ENCODE measurements at places on chromosomes 4 and X. TPM values are rescaled to one million over a fixed set of nuclear protein-coding genes. Genes with fewer than 3 reads are reported as not detected.

- H3K27ac ChIP-seq = no peak overlapping the region
- DNase-seq = no peak
- H3K36me3 ChIP-seq = no peaks in the 10 kb centered on the region
- H3K4me1 ChIP-seq = peaks cover 2% of the 10 kb centered on the region
Observed at GRCh38 chr4:25058796-25059195, 28.1 kb upstream of the LGI2 start.

DNA sequence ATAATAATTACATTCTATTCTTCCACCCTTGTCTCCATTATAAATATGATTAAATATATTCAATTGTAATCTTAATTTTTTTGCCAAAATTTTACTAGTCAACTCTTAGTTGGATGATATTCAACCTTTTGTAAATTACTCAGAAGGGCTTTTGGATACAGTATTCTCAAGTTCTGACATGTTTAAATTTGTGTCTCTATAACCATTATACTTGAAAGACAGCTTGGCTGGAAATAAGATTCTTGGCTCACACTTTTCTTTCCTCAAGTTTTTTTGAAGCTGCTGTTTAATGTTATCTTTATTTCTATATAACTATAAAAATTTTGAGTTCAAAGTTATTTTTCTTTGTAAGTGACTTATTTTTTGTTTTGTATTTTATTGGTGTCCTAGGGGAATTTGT is 214.4 kb downstream of the ARAP2 start:
- H3K27ac ChIP-seq = no peak overlapping the region
- no peak overlapping the region for H3K4me3 ChIP-seq
- H3K4me1 ChIP-seq = peaks cover 2% of the 10 kb centered on the region
- no peaks in the 10 kb centered on the region for H3K27me3 ChIP-seq

DNA sequence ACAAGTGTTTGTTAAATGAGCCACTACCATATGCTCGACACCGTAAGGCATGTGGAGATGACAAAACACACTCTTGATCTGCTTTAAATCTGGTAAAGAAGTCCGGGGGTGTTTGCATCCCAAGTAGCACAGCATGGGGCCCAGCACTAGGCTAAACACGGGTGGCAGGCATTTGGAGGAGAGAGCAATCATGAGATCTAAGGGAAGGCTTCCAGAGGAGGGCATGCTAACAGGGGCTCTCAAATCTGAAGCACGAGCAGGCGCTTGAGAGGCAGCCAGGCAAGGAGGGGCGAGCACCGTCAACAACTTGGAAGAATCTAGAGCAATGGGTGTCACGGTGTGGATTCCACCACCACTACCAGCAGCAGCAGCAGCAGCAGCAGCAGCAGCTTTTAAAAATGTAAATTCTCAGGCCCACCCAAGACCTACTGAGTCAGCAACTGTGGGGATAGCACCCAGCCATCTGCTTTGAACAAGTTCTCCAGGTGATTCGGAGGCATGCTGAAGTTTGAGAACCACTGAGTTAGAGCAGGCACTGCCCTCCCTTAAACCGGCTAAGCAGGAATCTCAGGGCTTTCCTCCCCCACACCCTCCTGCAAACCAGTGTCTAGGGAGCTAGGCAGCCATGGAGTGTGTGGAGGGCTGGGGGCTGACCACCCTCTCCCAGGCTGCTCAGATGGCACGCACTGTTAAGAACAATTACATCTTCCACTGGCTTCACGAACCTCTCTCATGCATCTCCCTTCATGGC is 70.2 kb upstream of the MAP3K15 start:
- H3K36me3 ChIP-seq = peaks cover 45% of the 10 kb centered on the region
- H3K4me3 ChIP-seq = no peak overlapping the region
- DNase-seq = no peak
- no peak overlapping the region for H3K27ac ChIP-seq

- no peaks in the 10 kb centered on the region for H3K36me3 ChIP-seq
- H3K27ac ChIP-seq = no peak overlapping the region
- no peaks in the 10 kb centered on the region for H3K27me3 ChIP-seq
- no peak for DNase-seq
- H3K4me3 ChIP-seq = no peak overlapping the region
Observed at GRCh38 chr4:81589262-81589661, 117.6 kb upstream of the RASGEF1B start.

DNA sequence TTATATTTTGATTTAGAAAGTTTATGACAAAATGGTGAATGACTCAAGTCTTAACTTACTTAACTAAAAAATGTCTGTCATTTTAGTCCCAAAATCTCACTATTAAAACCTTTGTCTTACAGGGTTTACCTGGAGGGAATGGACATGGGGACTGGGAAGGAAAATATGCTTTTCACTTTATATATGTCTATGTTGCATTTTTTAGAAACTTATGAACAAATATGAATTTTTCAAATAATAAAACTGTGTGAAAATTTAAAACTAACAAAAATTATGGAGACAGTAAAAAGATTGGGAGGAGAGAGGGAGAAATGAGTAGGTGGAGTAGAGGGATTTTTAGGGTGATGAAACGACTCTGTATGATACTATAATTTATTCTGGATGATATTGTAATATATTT is 6.2 kb downstream of the MGARP start:
- peaks cover 32% of the 10 kb centered on the region for H3K27me3 ChIP-seq
- H3K36me3 ChIP-seq = no peaks in the 10 kb centered on the region
- H3K4me3 ChIP-seq = no peak overlapping the region
- no peak overlapping the region for H3K27ac ChIP-seq

DNA sequence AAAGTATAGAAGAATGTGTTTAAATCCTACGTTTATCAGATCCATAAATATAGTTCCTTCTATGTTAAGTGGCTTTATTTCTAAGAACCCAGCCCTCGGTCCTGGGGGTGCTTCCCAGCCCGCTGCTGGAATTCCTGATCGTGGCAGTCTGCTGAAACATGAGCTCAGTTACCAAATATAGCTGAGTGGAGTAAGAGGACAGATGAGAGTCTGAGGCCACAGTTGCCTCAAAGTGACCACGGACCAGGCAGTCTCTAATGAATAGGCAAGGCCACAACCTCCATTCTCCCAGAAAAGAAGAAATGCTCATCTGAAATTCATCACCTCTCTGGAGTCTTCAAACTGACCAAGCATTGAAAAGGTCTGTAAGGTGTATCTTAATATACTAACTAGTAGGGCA is at the start of gene PALLD:
Gene PALLD (plus strand): TSS at position 219 of the 400 bp plus-strand sequence.
- no peak within 1 kb of the TSS for H3K4me3 ChIP-seq
- DNase-seq = no peak
- H3K36me3 ChIP-seq = no peaks in the 10 kb centered on the region
- H3K4me1 ChIP-seq = no peaks in the 10 kb centered on the region

- DNase-seq = no peak
- H3K27ac ChIP-seq = no peak overlapping the region
- H3K27me3 ChIP-seq = no peaks in the 10 kb centered on the region
- no peak overlapping the region for H3K4me3 ChIP-seq
- no peaks in the 10 kb centered on the region for H3K4me1 ChIP-seq
Observed at GRCh38 chr4:3470244-3471097, 7.4 kb downstream of the DOK7 start.

- H3K36me3 ChIP-seq = no peaks in the 10 kb centered on the region
- no peak overlapping the region for H3K4me3 ChIP-seq
- DNase-seq = no peak
- H3K27me3 ChIP-seq = peaks cover 13% of the 10 kb centered on the region
- H3K4me1 ChIP-seq = no peaks in the 10 kb centered on the region
- H3K27ac ChIP-seq = no peak overlapping the region
Observed at GRCh38 chr4:569958-570667, 6.0 kb downstream of the TMEM271 start.

DNA sequence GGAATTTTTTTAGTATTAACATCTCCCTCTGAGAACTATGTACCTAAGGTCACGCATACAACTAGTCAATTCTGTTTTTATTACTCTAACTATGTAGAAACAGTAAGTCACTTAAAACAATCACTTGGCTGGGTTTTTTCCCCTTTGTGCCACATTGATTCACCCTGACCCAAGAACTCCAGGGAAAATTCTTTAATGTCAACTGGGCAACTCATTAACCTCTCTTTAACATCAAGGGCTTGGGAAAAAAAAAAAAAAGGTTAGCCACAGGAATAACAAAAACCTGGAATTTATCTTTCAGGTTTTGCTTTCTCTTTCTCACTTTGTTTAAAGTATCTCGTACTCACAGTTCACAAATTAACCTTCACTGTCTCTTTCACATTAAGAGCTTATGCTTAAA is 8.1 kb downstream of the RPL9 start:
- no peak overlapping the region for H3K4me3 ChIP-seq
- DNase-seq = no peak
- H3K27ac ChIP-seq = no peak overlapping the region
- no peaks in the 10 kb centered on the region for H3K27me3 ChIP-seq
- peaks cover 78% of the 10 kb centered on the region for H3K36me3 ChIP-seq

- no peaks in the 10 kb centered on the region for H3K27me3 ChIP-seq
- no peak for DNase-seq
- H3K4me1 ChIP-seq = peaks cover 26% of the 10 kb centered on the region
- no peak overlapping the region for H3K4me3 ChIP-seq
Observed at GRCh38 chrX:132046533-132046932, 23.4 kb downstream of the STK26 start.

DNA sequence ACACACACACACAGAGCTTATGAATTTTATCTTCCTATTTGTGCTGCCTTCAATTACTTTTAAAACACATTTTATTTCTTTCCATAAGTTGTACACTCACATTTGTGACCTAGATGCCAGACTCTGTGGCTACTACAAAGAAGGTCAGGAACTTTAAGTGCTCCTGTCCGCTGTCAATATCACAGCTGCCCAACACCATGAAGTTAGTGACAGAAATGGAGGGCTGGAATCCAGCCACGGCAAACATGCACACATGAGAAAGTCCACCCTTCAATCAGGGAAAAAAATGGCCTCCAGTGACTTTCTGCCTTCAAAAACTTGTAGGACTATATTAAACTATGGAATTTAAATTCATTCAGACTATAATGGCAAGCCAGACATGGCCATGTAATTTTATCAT is 334.4 kb upstream of the FSTL5 start:
- H3K27me3 ChIP-seq = no peaks in the 10 kb centered on the region
- H3K36me3 ChIP-seq = no peaks in the 10 kb centered on the region
- H3K4me3 ChIP-seq = no peak overlapping the region
- H3K4me1 ChIP-seq = no peaks in the 10 kb centered on the region
- no peak overlapping the region for H3K27ac ChIP-seq

- no peaks in the 10 kb centered on the region for H3K36me3 ChIP-seq
- H3K27ac ChIP-seq = no peak overlapping the region
- no peak for DNase-seq
- no peaks in the 10 kb centered on the region for H3K27me3 ChIP-seq
Observed at GRCh38 chrX:82081027-82081426, 879.1 kb downstream of the SH3BGRL start.

DNA sequence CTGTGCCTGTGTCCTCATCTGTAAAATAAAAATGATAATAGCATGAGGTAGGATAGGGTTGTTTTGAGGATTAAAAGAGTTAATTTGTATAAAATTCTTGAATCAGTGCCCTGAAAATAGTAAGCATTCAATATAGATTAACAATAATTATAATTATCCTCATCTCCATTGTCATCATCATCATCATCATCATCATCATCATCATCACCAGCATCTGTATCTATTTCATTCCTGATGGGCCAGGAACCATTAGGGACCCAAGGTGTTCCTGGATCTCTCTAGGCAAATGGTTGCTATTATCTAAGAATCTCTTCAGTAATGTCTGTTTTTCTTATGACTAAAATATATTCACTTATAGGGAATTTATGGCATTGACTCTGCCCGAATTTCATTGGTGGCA is 31.6 kb downstream of the RASSF6 start:
- H3K4me1 ChIP-seq = no peaks in the 10 kb centered on the region
- no peak overlapping the region for H3K27ac ChIP-seq
- DNase-seq = no peak
- no peaks in the 10 kb centered on the region for H3K36me3 ChIP-seq

GRCh38 chrX:20001588-20001987 is 10.7 kb upstream of the BCLAF3 start:
- no peak overlapping the region for H3K4me3 ChIP-seq
- H3K36me3 ChIP-seq = no peaks in the 10 kb centered on the region
- no peaks in the 10 kb centered on the region for H3K4me1 ChIP-seq

DNA sequence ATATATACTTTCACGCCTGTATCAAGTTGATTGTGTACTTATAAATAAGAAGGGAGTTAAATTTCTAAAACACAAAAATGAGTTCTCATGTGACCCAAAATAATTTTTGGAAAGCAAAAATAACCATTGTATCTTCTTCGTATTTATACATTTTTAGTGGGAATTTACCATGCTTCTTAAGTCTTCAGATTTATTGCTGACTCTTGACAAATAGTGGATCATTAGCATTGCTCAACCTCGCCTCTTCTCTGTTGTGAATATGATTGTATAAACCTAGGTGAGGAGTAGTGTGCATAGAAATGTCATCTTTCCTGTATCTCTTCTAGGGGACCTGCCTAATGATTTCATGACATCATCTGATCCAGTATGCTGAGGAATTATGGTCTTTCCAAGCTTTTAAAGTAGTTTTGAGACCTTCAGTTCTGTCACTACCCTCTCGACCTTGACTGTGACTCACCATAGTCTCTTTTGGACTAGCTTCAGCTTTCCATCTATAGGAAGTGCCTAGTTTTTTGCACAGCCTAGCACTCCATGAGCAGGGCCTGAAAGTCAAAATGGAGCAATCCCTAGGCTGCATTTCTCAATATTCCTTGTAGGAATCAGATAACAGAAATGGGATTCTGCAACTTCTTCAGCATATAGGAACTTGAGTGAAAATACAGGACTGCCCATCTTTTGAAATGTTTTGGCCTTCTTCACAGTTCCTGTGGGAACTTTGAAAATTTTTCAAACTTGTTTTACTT is 157.6 kb downstream of the ARX start:
- DNase-seq = no peak
- H3K4me1 ChIP-seq = no peaks in the 10 kb centered on the region
- no peak overlapping the region for H3K4me3 ChIP-seq
- H3K27me3 ChIP-seq = no peaks in the 10 kb centered on the region

GRCh38 chr4:58767598-58767997 is 1657.4 kb upstream of the IGFBP7 start:
- H3K27me3 ChIP-seq = no peaks in the 10 kb centered on the region
- no peak overlapping the region for H3K4me3 ChIP-seq
- H3K27ac ChIP-seq = no peak overlapping the region
- no peak for DNase-seq
- H3K36me3 ChIP-seq = no peaks in the 10 kb centered on the region
- no peaks in the 10 kb centered on the region for H3K4me1 ChIP-seq

GRCh38 chr4:151043803-151044515 is 28.9 kb upstream of the LRBA start:
- H3K27ac ChIP-seq = no peak overlapping the region
- H3K36me3 ChIP-seq = no peaks in the 10 kb centered on the region
- H3K4me1 ChIP-seq = no peaks in the 10 kb centered on the region
- no peak overlapping the region for H3K4me3 ChIP-seq

GRCh38 chr4:79298027-79298426 is 27.8 kb downstream of the NAA11 start:
- no peak overlapping the region for H3K27ac ChIP-seq
- no peak overlapping the region for H3K4me3 ChIP-seq
- H3K4me1 ChIP-seq = no peaks in the 10 kb centered on the region
- DNase-seq = no peak

The LONRF3 gene
- total RNA-seq = 0.46 TPM

The BTC gene
- total RNA-seq = not detected

The CSTF2 gene
- 52.7 TPM for total RNA-seq

The ASB12 gene
- not detected for total RNA-seq

The AWAT2 gene
- not detected for total RNA-seq

The SULT1B1 gene
- total RNA-seq = 0.11 TPM

The DDIT4L gene
- 3.3 TPM for total RNA-seq

The IL21 gene
- total RNA-seq = 14.5 TPM

The GABRG1 gene
- not detected for total RNA-seq

The TIGD2 gene
- total RNA-seq = 3.0 TPM

The WDFY3 gene
- 0.48 TPM for total RNA-seq

Measured in activated T-helper 2 cell treated with anti-CD3 and anti-CD28 coated beads, Interferon-gamma antibody, Interleukin-2, Interleukin-4, amounts not matched to agents 10 μg/mL and 5 μg/mL and 100 μg/mL, durations not matched to agents 14 hours and 24 hours and 36 hours (primary cell).